H54 (cell line): ENCODE measurements at places on chromosomes 12 and 14.

DNA sequence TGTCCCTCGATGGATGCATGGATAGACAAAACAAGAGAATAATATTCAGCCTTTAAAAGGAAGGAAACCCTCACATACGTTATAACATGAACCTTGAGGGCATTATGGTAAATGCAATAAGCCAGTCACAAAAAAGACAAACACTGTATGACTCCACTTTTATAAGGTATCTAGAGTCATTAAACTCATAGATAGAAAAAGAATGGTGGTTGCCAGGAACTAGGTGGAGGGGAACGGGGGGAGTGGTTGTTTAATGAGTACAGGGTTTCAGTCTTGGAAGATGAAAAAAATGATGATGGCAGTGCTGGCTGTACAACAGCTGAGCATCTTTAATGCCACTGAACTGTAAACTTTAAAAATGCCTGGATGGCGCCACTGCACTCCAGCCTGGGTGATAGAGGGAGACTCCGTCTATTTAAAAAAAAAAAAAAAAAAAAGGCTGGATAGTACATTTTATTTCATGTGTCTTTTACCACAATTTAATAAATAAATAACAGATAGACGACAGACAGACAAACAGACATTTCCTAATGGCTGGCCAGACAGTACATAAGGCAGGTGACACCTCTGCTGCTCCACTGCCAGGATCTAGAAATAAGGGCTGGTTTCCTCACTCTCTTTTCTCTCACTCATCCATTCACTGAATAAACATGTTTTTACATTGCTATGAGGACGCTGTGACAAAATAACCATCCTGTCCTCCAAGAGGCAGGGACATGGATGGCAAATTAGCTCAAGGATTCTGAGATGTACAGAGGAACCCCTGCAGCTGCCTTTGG is 118.8 kb downstream of the FOXN3 start:
- no peak for DNase-seq

DNA sequence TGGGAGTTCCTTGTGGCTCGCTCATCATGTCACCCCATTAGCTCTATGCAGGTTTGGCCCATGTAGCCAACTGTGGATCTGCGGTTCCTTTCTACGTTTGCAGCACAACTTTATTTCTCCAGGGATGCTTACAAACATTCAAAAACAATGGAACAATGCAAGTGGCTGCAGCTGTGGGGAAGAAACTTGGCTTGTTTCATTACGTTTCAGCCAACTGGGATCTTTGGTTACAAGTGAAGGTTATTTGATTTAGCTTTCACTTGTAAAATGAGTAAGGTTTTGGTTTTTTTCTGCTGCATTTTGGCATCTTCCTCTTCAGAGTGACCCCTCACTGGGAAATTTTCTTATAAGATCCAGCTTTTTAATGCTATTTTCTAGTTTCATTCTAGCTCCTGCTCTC is 105.9 kb downstream of the PLXNC1 start:
- DNase-seq = no peak

GRCh38 chr12:56873382-56873781 is 60.8 kb downstream of the SDR9C7 start:
- no peak for DNase-seq

GRCh38 chr12:6342140-6342889 is 439 bp upstream of the TNFRSF1A start:
- DNase-seq = no peak

DNA sequence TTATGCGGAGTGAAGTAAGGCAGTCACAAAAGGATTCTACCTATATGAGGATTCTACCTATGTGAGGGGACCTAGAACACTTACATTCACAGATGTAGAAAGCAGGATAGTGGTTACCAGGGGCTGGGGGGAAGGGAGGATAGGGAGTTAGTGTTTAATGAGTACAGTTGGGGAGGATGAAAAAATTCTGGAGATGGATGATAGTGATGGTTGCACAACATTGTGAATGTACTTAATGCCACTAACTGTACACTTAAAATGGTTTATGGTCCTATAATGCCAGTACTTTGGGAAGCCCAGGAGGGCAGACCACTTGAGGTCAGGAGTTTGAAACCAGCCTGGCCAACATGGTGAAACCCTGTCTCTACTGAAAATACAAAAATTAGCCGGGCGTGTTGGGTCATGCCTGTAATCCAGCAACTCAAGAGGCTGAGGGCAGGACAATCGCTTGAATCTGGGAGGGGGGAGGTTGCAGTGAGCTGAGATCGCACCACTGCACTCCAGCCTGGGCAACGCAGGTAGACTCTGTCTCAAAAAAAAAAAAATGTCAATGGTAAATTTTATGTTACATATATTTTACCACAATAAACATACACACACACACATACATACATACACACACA is 25.4 kb downstream of the SVOP start:
- DNase-seq = no peak

GRCh38 chr12:77682488-77682887 is 148.2 kb upstream of the NAV3 start:
- DNase-seq = no peak

- DNase-seq = peak; percentile 1
These were observed 37.2 kb downstream of the ATP2B1 start for GRCh38 chr12:89671469-89671868.

- DNase-seq = no peak
These were observed 1.5 kb downstream of the SPX start for GRCh38 chr12:21527451-21528180.

DNA sequence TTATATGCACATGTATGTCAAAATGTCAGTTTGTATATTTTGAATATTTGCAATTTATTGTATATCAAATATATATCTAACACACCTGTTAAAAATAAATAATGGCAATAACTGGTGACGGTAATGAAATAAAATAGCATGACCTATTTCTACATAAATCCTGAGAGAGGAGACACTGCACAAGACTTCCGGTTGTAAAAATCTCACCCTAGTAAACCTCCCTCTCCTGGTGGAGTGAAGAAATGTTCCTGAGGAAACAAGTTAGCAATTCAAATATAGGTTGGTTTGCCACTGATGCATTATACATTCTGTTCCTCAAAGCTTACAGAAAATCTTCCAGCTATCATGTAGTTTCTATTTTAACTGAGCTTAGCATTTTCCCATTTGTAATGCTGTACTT is 166.1 kb upstream of the SYT10 start:
- DNase-seq = peak; percentile 11

DNA sequence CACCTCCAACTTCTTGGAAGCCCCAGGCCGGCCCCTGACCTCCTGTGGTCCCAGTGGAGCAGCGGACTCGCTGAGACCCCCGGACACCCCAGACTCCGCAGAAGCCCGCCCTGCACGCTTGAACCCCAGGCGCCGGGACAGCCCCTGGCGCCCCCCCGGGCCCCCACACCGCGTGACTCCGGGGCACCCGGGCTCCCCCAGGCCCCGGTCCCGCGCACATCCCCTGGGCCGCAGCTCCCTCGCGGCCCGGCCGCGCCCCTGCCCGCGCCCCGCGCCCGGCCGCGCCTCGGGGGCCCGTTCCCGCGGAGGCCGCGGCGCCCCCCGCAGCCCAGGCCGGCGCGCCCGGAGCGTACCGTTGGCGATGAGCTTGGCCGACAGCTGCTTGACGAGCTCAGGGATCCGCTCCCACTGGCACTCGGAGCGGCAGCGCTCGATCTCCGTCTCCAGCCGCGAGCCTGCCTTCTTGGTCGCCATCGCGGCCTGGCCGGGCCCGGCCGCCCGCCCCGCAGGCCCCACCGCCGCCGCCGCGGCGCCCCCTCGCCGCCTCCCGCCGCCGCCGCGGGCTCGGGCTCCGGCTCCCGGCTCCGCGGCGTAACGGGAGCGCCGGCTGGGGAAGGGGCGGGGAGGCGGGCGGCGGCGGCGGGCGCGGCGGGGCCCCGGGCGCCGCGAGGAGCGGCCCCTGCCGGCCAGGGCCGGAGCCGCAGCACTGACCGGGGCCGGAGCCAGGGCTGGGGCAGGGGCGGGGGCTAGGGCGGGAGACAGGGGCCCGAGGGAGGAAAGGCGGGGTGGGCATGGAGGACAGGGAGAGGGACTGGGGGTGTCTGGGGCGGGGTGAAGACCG is at the start of gene TTC7B:
Gene TTC7B (minus strand): TSS at position 609 of the 841 bp plus-strand sequence. CDS start 135 bp downstream, at position 474.
- DNase-seq = peak; percentile 91

DNA sequence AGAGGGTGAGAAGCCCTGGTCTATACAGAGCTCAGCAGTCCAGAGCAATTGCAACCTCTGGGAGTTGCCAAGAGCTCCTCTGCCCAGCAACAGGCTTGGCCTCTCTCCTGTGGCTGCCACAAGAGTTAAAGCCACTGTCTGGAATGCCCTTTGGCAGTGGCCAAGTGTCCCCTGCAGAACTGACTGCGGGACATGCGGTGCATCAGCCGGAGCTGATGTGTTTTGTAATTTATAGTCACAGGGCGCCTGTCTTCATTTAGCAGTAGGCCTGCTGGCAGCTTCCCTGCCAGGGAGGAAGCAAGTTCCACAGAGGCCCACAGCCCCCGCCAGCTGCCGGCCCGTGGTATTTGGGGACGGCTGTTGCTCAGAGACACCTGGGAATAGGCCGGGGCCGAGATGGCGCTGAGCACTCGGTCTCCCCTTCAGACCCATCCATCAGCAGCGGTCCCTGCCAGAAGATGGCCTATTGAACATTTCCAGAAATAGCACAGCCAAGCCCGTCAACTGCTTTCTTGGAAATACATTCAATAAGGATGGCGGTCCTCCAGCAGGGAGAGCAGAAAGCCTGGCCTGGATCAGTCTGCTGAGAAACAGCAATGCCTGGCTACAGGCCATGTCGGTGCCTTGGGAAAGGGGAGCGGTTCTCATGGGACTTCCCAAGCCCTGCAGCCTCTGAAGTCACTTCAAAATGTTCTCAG is 217.4 kb downstream of the CRADD start:
- DNase-seq = no peak

GRCh38 chr12:67531051-67531450 is 117.5 kb upstream of the DYRK2 start:
- DNase-seq = no peak

DNA sequence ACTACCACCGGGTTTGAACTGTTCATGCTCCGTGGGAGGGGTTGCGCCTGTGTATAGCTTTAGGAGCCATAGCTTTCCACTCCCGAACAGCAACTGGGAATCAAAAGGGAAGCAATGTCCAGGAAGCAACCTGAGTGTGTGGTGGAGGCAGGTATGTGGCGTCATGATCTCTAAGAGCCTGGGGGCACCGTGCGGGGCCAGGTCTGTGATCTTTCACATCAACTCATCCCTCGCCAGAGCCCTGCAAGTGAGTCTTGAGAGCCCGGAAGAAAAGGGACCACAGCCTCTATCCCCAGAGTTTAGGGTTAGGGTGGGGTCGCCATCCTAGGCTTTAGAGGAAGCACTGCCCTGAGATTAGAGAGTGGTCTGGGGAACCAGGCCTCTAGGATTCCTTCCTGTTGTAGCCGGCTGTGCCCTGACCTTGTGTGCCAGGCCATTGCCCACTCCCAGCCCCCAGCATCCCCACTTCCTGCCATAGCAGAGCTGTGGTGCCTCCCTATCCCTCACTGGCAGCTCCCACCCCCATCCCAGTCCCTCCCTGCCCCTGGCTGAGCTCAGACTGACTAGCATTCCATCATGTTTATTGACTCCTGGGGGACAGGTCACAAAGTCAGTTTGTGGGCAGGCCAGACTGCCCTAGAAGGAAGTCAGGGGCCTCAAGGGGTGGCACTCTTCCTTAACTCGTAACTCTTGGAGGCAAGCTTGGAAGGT is 745 bp upstream of the ADCY4 start:
- DNase-seq = no peak

GRCh38 chr14:99213101-99213500 is 58.9 kb downstream of the BCL11B start:
- no peak for DNase-seq

DNA sequence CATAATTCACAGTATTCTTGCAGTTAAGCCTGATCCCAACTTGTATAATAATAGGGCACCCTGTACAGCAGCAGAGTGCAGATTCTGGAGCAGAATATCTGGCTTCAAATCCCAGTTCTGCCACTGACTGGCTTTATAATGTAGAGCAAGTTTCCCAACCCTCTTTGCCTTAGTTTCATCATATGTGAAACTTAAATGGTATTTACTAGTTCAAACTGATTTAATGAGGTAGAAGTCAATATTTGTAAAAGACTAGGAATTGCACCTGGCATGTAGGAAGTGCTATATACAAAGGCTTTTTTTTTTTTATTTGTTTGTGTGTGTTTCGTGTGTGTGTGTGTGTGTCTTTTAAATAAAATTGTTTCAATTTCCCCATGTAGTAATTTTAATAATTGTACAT is 125.9 kb downstream of the CCER1 start:
- no peak for DNase-seq

- no peak for DNase-seq
These were observed 160.6 kb upstream of the HMGA2 start for GRCh38 chr12:65663648-65664047.

- no peak for DNase-seq
These were observed 1027.4 kb downstream of the FSCB start for GRCh38 chr14:43479596-43480195.

GRCh38 chr12:73659802-73660201 is 877.8 kb upstream of the ATXN7L3B start:
- no peak for DNase-seq

DNA sequence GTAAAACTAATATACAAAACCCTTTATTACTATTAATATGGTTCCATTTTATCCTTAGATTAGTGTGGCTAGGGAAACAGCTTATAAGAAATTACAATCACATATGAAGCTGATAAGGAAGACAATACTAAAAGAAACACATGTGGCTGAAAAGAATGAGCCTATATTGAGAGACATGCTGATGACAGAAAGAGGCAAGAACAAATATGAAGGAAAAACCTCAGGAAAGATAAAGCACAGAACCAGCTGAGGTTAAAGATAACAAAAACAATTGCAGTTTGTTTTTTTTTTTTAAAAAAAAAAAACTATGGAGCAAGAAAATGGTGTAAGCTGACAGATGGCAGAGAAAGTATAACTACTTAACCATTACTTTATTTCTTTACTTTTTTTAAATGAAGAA is 69.2 kb upstream of the OSBPL8 start:
- no peak for DNase-seq

DNA sequence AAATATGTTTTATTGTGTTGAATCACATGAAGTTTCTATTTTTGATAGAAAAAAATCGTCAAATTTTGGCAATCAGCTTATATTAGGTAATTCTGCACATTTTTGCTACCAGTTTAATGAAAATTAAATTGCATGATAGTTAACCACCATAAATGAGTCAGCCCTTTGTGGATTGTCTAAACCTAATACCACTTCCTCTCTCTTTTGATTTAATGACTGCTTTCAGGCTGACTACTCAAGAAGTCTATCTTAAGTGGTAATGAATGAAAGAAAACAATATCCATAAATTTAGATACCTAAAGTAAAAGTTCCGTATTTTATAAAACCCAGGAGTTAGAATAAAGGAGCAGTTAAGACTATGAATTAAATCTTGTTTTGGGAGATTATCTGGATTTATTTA is 450.5 kb downstream of the TMEM117 start:
- DNase-seq = no peak

DNA sequence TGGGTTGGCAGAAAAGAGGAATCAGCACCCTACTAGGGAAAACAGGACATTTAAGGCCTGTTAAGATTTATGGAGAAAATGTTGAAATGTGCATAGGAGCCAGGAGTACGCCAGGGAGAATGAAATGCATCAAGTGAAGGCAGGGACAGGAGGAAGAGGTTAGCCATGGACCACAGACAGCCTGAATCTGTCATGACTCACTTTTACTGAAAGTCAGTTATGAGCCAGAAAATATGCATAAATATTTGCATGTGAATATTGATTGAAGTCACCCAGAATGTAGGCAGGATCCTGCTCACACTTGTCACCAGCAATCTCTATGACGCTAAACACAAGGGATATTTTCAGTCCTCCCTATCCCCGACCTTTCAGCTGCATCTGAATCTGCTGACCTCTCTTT is 25.1 kb upstream of the CDK17 start:
- peak; percentile 24 for DNase-seq
